Dorsolateral prefrontal cortex (tissue), 122 donors: ENCODE measurements at places on chromosomes 16 and 17.
A peak's percentile ranks its signal among the peaks of the same experiment; 100 is the strongest.

- no peak for DNase-seq
Measured at GRCh38 chr16:79788949-79789348, 188.4 kb upstream of the MAF start.

- DNase-seq, result no peak
Measured at GRCh38 chr17:39118674-39119419, 32.6 kb downstream of the PLXDC1 start.

DNA sequence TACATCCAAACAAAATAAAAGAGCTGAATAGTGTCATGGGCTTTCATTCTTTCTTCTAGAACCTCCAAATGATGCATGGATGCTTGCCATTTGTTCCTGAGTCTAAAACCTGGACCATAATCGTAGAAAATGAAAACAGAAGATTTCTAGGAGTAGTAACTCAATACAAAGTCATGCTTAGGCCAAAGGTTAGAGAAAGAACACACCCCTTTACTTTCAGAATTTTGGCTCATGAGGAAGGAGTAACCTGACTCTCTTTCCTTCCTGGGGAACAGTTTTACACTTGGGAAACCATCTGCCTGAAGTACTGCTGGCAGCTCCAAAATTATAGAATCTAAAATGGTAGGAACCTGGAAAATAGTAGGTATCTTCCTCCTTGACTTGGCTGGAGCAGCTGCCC is 137.2 kb downstream of the SNX11 start:
- DNase-seq, result no peak

- DNase-seq, result no peak
Measured at GRCh38 chr16:81797443-81797842, 18.4 kb downstream of the PLCG2 start.

GRCh38 chr16:47925811-47926460 is 229.9 kb downstream of the ABCC12 start:
- no peak for DNase-seq

GRCh38 chr16:83002351-83003334 is 375.9 kb downstream of the CDH13 start:
- DNase-seq, result no peak

DNA sequence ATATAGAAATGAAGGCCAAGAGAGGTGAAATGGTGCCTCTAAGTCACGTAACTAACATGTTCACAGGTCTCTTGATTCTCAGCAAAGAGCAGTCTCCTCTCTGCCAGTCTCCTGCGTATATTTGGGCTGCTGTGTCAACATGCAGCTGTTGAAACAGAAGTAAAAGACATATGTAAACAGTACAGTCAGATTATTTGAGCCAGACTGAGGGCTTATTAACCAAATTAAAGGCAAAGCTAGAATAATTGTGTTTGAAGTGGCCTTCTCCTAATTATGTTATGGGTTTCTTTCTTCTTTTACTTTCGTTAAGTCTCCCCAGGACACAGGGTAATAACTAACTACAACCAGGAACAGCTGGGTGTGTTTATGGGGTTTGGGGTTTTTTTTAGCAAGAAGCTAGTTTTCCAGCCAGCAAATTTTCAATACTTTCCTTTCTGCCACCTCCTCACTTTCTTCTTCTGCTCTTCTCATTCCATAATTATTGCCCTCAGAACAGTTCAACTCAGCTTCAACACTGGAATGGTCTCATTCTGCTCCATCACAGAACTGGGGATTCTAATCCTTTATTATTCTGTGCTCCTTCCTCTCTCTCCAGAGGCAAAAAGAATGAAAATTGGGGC is 18.4 kb downstream of the G6PC1 start:
- DNase-seq, result no peak

GRCh38 chr17:19313746-19314651 is 48.5 kb downstream of the B9D1 start:
- DNase-seq, result no peak

DNA sequence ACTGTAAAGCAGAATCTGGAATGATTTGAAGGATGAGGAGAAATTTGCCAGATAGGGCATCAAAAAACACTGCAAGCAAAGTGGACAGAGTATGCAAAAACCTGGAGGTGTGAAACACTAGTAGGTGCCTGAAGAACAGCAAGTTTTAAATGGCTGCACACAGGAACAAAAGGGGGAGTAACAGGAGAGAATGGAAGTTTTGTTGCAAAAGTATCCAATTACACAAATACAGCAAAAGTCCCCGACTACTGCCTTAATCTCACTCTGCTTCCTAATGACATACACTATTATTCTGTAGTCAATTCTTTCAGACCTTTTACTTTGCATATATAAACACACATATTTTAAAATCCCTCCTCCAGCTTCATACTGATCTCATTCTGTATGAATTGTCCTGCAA is 1.5 kb downstream of the HEATR6 start:
- no peak for DNase-seq

DNA sequence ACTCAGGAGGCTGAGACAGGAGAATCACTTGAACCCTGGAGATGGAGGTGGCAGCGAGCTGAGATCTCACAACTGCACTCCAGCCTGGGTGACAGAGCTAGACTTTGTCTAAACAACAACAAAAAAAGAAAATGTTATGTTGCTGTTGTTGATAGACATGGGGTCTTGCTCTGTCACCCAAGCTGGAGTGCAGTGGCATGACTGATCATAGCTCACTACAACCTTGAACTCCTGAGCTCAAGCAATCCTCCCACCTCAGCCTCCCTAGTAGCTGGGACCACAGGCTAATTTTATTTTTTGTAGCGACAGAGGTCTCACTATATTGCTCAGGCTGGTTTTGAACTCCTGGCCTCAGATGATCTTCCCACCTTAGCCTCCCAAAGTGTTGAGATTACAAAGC is 20.0 kb downstream of the FBXO47 start:
- no peak for DNase-seq

DNA sequence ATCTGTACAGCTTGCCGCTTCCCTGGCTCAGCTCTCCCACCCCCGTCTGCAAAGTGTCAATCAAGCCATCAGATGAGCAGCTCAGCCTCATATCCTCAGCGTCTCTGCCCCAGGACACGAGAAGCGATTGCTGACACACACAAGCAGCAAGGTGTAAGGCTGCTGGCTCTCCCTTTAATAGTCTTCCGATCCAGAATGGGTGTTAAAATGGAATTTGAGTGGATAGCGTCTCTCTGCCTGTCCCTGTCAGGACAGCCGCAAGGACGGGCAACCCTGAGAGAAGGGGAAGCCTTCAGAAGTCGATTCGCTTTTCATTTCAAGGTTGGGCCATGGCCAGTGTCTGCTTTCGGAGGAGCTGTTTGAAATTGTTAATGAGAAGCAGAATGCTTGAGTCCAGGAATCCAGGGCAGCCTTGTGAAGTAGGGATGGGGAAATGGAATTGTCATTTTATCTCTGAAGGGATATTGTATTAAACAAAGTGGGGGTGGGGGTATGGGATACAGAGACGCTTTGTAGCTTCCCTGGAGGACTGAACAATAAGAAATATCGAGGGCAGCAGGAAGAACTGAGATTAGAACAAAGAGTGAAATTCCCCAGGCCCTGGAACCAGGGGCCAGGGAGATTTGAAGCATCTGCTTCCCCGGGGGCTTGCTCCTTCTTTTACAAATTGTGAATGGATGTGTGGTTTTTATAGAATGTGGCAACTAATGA is 4.7 kb upstream of the PIPOX start:
- DNase-seq, result no peak

- DNase-seq, result peak; percentile 58
Measured at GRCh38 chr17:269616-270514, 82.7 kb downstream of the RPH3AL start.

GRCh38 chr16:4677390-4677789 is 16.0 kb upstream of the NUDT16L1 start:
- DNase-seq, result no peak

GRCh38 chr17:42623732-42624596 is 14.5 kb downstream of the TUBG1 start:
- DNase-seq, result no peak

- DNase-seq, result no peak
Measured at GRCh38 chr17:15512071-15512709, 44.8 kb upstream of the CDRT4 start.

GRCh38 chr17:48997103-48997826 is at the start of gene IGF2BP1:
IGF2BP1 (plus strand) TSS chr17:48997385; CDS start chr17:48997746, 361 bp downstream.
- no peak for DNase-seq

- DNase-seq, result no peak
Measured at GRCh38 chr16:17303101-17303500, 167.7 kb downstream of the XYLT1 start.

DNA sequence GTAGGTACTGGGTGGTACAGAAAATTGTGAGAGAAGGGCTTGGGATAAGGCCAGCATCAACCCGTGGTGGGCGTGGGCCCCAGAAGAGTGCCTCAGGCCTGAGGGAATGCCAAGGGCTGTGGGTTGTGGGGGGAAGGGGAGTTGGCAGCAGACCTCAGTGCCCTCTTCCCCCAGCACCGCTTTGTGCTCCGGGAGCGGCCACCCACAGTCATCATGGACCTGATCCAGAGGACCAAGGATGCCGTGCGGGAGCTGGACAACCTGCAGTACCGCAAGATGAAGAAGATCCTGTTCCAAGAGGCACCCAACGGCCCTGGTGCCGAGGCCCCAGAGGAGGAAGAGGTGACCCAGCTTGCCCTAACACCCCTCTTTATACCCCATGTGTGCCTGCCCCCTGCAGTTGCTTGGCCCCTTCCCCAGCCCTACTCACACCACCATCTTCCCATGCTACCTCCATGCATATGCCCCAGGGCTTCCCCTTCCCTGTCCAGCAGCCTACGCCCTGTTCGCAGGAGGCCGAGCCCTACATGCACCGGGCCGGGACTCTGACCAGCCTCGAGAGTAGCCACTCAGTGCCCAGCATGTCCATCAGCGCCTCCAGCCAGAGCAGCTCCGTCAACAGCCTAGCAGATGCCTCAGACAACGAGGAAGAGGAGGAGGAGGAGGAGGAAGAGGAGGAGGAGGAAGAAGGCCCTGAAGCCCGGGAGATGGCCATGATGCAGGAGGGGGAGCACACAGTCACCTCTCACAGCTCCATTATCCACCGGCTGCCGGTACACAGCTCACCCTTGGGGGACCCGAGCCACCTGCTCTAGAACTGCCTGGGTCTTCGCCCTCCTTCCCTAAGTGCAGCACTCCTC is 9.1 kb downstream of the TAOK2 start:
- DNase-seq, result no peak

- DNase-seq, result no peak
Measured at GRCh38 chr16:27977966-27978365, 85.5 kb downstream of the GSG1L start.

- DNase-seq, result no peak
Measured at GRCh38 chr16:34078691-34079090, 619.3 kb downstream of the TP53TG3F start.

- no peak for DNase-seq
Measured at GRCh38 chr17:75108193-75108592, 1.6 kb upstream of the ARMC7 start.

- no peak for DNase-seq
Measured at GRCh38 chr17:77184474-77184873, 43.7 kb downstream of the SEC14L1 start.

- DNase-seq, result peak; percentile 48
Measured at GRCh38 chr17:58060596-58061191, 22.5 kb upstream of the DYNLL2 start.

- DNase-seq, result no peak
Measured at GRCh38 chr17:58315281-58315711, 13.3 kb downstream of the TSPOAP1 start.

DNA sequence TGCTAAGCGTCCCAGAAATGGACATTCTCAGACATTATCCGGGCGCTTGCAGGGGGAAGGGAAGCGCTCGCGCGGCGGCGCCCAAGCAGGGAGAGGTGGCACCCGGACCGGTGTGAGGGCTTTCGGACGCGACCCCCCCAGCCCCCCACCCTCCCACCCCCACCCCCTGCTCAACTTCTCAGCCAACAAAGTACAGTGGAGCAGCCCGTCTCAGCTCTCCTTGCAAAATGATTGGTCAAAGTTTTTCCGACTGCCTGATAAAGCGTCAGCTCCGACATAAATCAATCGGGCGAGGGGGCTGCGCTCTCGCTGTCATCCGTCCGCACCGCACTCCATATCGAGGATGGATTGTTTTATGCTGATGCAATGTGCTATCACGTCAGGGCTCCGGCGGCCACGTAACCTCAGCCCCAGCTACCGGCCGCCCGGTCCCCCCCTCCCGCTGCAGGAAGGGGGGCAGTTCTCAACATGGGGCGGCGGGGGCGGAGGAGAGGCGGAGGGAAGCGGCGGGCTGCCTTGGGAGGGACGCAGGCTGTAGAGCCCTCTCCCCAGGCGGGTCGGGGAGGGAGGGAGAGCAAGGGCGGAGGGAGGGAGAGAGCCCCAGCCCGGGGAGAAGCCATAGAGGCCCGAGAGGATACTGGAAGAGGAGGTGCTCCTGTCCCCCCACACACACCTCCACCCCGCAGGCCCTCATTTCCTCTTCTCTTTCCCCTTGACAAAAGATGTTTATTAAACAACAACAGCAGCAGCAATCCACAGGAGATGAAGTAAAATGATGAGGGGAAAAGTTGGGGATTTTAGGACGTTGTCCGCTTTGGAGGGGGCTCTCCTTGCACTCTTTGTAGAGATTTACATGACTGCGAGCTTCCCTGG is at the start of gene HOXB9:
HOXB9 (minus strand) TSS at position 114 of the 873 bp plus-strand sequence; CDS start at position 25, 89 bp downstream.
- no peak for DNase-seq

DNA sequence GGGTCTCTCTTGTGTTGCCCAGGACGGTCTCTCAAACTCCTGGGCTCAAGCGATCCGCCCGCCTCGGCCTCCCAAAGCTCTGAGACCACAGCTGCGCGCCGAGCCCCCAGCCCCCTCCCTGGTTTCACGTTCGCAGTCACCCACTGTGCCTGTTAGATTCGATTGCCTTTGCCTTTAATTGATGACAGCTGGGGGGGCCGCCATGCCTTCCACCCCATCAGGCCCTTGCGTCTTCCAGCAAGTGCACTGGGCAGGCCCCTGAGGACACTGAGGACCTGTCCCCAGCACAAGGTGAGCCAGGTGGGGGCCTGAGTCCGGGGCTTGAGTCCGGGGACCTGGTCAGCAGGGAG is 3.3 kb downstream of the IGFALS start:
- DNase-seq, result no peak

DNA sequence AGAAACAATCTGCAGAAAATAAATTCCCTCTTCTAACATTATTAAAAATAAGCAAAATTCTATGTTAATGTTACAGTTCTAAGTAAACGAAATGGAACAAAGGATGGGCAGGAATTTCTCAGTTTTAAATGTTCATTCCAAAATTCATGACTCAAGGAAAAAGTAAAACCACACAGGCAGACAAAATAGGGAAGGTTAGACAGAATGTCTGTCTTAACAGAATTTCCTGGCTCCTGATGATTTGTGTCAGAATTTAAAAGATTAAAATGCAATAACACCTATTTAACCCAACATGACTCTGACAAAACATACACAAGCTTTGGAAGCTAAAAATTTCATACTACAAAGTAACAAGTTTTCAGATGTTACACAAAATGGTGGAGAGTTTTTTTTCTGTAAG is 42.8 kb downstream of the SPOP start:
- DNase-seq, result no peak

- DNase-seq, result no peak
Measured at GRCh38 chr17:21167303-21167702, 40.5 kb downstream of the DHRS7B start.

DNA sequence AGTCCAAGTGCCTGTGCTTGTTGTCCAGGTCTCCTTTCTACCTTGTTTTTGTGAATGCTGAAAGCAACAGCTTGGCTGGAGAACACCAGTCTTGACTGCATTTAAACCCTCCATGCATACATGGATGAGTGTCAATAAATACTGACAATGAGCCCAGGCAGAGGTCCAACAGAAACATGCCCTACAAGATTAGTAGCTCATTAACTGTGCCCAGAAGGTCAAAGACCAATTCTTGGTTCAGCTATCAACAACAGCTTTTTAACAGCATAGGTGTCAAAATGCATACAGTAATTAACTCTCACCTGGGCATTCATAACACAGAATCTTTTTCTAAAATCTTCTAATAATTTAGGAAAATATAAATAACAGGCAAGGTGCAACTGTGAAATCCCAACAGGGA is 63.2 kb downstream of the N4BP1 start:
- no peak for DNase-seq
